Activated CD4-positive, CD25-positive, alpha-beta regulatory T cell (primary cell): ENCODE measurements at places on chromosomes 7 and 10.

DNA sequence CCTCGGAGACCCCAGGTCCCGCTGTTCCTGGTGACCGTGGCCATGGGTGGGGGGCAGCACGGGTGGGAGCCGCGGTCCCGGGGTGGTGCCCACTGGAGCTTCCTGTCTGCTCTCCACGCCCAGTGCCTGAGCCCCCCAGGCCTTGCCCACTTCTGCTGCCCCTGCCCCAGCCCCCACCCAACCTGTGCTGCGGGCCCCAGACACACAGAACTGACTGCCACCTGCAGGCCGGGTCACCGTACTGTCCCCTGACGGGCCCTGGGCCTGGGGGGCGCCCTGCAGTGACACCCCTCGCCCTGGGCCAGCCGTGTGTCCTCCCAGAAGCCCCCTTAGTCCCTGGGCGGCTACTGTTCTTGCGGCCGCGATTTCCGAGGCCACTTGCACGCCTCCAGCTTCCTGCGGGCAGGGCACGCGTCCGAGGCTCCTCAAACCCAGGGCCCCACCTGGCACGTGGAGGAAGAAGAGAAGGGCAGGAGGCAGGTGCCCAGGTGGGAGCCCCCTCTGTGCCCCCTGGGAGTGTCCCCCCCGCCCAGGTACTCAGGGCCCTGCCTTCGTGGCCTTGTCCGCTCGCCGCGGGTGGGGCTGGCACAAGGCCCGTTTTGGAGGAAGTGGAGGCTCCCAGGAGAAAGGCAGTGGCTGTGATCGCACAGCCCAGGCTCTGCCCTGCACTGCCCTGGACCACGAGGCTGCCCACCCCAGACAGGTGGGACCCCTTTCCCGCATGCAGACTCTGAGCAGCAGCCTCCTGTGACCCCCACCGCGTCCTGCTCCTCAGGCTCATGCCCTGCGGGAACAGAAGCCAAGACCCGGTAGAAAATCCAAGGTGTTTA lies 10.4 kb downstream of the TMEM184A start:
- DNase-seq = no peak

- no peak for DNase-seq
These were observed 70.0 kb upstream of the PRSS58 start for GRCh38 chr7:142327628-142328405.

GRCh38 chr7:27631391-27631790 lies 31.3 kb downstream of the HIBADH start:
- DNase-seq = no peak

DNA sequence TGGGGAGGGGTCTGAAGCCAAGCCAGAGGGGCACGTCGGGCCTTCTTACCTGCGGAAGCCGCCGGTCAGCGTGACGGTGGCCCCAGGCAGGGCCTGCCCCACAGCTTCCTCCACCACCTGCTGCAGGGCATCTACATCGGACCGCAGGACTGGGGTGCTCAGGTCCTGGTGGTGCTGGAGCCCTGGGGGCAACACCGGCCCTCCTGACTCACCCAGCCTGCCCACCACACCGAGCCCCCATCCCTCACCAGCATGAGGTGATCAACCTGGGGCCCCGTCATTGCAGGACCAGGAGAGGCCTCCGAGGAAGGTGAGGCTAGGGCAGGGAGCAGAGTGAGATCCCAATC lies 8.0 kb downstream of the POLM start:
- no peak for DNase-seq

GRCh38 chr7:2593036-2593727 lies 34.4 kb downstream of the IQCE start:
- no peak for DNase-seq

- DNase-seq = no peak
These were observed 224.8 kb downstream of the RPS24 start for GRCh38 chr10:78258323-78259030.

- DNase-seq = no peak
These were observed 30.3 kb downstream of the ADCYAP1R1 start for GRCh38 chr7:31082447-31082846.

DNA sequence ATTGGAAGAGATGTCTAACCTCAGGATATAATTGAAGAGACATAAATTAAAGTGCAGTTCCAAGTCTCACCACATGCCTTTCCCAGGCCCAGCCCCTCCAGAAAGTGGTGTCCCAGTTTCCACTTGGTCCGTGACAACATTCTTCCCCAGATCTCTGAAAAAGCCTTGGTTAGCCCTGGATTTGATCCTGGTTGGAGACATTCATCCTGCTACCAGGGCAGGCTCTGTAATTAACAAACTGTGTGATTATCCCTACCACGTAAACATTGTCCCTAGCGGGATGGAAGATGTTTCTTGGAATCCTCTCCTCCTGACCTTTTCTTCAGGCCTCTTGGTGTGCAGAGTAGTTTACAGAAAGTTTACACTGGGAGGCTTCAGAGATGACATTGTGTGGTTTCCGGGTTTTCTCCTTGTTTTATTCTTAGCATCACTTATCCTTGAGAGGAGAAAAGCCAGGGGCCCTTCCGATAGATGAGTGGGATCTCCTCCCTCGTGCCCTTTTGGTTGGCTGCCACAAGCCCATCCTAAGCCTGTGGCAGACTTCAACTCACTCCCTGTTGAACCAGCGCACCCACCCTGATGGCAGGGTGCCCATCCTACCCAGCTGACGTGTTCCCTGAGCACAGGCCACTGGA lies 83.8 kb downstream of the COL13A1 start:
- no peak for DNase-seq
